ENCODE measurements at places on chromosomes 3 and 15. TPM values are rescaled to one million over a fixed set of nuclear protein-coding genes. Genes with fewer than 3 reads are reported as not detected.

The SNTN gene
- total RNA-seq = not detected

The GOLGA8Q gene
- not detected for total RNA-seq

The SETD2 gene
- 10.7 TPM for total RNA-seq

The UNC13C gene
- total RNA-seq = not detected

The ITGB5 gene
- total RNA-seq = 224 TPM

The ZNF662 gene
- total RNA-seq = 1.4 TPM

- no peak for DNase-seq
These were observed 163.5 kb downstream of the NSMCE3 start for GRCh38 chr15:29106116-29106515.

- no peak for DNase-seq
These were observed 32.8 kb upstream of the SSR3 start for GRCh38 chr3:156587760-156588069.

DNA sequence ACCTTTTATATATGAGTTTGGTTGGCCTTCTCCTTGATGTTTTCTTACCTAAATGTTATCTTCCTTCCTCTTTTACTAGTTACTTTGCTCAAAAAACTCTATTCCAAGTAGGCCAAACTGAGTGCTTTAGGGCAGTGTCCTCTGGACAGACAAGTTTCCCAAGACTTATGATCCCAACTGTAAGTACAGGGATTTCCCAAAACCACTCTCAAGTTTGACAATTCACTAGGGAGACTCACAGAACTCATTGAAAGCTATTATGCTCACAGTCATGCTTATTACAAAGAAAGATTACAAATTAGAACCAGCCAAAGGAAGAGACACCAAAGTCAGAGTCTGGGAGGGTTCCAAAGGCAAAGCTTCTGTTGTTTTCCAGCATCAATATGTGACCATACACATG is 534.2 kb upstream of the ALCAM start:
- no peak for DNase-seq

GRCh38 chr3:27471923-27472550 is 12.1 kb downstream of the SLC4A7 start:
- no peak for DNase-seq

- peak; percentile 60 for DNase-seq
These were observed 7.2 kb upstream of the MFGE8 start for GRCh38 chr15:88920186-88920891.

- no peak for DNase-seq
These were observed 26.6 kb downstream of the EHD4 start for GRCh38 chr15:41945731-41946130.

DNA sequence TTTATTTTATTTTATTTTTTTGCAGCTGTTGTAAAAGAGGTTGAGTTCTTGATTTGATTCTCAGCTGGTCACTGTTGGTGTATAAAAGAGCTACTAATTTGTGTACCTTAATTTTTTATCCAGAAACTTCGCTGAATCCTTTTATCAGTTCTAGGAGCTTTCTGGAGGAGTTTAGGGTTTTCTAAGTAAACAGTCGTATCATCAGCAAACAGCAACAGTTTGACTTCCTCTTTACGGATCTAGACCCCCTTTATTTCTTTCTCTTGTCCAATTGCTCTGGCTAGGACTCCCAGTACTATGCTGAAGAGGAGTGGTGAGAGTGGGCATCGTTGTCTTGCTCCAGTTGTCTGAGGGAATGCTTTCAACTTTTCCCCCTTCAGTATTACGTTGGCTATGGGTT is 165.8 kb upstream of the KCNMB2 start:
- no peak for DNase-seq

DNA sequence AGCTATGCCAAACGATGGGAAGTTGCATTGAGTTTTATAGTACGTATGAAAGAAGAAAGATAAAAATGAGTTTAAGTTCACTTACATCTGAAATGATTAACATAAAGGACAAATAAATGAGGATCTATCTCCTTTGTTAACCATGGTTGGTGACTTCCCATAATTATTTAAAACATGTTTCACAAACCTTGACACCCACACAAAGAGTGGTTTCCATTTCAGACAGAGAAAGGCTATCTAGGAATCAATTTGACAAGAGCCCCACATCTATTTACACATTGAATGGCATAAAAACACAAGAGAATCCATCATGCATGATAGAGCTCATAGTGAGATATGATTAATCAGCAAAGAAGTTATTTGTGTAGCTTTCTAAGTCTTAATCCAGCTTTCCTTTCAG is 14.2 kb upstream of the MTMR10 start:
- DNase-seq = no peak

- no peak for DNase-seq
These were observed 25.3 kb upstream of the GP5 start for GRCh38 chr3:194424373-194424772.

- no peak for DNase-seq
These were observed 233.2 kb upstream of the CMC1 start for GRCh38 chr3:28008235-28008634.
